Stimulated activated CD4-positive, alpha-beta T cell treated with anti-CD3 and anti-CD28 coated beads, Interleukin-15, amount 100 ng/mL, for 48 hours (primary cell): ENCODE measurements at places on chromosomes 12 and 14.

DNA sequence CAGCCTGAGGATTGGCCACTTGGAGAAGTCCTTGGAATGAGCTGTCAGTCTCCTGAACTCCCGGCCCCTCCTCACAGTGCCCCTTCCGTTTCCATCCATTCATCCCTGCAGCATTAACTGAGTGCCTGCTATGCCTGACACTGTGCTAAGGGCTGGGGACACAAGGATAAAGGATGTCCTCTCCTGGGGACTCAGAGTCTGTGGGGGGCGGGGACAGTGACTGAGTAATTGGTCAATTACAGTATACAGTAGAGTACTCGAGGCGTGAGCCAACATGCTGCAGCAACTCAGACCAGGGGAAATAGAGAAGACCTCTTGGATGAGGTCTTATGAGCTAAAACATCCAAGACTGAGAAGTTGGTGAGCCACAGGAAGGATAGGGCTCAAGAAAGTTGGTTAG is 43.4 kb upstream of the PWP1 start:
- DNase-seq, result no peak

DNA sequence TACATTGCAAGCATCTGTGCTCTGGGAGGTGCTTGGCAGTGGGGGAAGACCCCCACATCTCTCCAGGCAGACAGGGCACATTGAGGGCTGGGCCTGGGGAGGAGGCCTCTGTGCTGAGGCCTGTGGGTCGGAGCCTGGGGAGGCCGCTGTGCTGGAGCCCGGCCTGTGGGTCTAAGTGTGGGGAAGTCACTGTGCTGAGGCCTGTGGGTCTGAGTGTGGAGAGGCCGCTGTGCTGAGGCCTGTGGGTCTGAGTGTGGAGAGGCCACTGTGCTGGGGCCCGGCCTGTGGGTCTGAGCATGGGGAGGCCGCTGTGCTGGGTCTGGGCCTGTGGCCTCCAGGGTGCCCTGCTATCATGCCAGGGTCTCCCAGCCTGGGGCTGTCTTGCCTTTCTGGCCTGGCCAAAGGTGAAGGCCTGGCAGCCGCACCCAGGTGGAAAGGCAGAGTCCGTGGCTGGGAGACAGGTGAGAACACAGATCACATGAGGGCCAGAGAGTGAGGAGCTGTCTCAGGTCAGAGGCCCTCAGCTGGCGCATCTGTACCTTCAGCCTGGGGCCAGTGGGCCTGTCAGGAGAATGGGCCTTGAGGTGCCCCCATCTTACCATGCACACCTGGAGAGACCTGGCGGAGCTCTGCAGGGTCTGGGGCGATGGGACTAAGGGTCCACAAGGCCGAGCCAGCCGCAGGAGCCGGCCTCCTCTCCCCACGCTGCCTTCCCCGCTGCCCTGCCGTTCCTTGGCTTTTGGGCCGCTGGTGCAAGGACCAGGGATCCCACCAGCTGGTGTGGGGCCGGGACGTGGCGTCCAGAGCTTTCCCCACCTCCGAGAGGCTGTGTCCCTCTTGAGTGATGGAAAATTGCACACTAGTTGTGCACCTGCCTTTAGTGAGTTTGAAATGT is 18.6 kb upstream of the CRIP2 start:
- DNase-seq, result no peak

GRCh38 chr12:63777340-63777739 is 2.4 kb upstream of the RXYLT1 start:
- DNase-seq, result no peak

- no peak for DNase-seq
Measured at GRCh38 chr12:66627270-66627987, 51.4 kb downstream of the GRIP1 start.

GRCh38 chr12:12534975-12535374 is 27.7 kb downstream of the DUSP16 start:
- DNase-seq, result no peak

DNA sequence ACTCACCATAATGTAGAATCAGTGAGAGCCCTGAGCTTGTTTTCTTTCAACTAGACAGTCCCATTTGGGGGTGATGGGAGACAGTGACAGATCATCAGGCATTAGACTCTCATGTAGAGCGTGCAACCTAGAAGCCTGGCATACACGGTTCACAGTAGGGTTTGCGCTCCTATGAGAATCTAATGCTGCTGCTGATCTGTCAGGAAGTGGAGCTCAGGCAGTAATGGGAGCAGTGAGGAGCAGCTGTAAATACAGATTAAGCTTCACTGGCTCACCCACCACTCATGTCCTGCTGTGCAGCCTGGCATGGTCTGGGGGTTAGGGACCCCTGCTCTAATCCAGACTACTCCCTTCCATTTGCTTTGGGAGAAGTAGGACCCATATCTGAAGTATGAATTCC is 55.6 kb downstream of the FNTB start:
- DNase-seq, result no peak
